ENCODE measurements at places on chromosomes 3 and 15. TPM values are rescaled to one million over a fixed set of nuclear protein-coding genes. Genes with fewer than 3 reads are reported as not detected.
A peak's percentile ranks its signal among the peaks of the same experiment; 100 is the strongest.

- DNase-seq, result no peak
Observed at GRCh38 chr3:46468753-46469600, 4.3 kb upstream of the LTF start.

DNA sequence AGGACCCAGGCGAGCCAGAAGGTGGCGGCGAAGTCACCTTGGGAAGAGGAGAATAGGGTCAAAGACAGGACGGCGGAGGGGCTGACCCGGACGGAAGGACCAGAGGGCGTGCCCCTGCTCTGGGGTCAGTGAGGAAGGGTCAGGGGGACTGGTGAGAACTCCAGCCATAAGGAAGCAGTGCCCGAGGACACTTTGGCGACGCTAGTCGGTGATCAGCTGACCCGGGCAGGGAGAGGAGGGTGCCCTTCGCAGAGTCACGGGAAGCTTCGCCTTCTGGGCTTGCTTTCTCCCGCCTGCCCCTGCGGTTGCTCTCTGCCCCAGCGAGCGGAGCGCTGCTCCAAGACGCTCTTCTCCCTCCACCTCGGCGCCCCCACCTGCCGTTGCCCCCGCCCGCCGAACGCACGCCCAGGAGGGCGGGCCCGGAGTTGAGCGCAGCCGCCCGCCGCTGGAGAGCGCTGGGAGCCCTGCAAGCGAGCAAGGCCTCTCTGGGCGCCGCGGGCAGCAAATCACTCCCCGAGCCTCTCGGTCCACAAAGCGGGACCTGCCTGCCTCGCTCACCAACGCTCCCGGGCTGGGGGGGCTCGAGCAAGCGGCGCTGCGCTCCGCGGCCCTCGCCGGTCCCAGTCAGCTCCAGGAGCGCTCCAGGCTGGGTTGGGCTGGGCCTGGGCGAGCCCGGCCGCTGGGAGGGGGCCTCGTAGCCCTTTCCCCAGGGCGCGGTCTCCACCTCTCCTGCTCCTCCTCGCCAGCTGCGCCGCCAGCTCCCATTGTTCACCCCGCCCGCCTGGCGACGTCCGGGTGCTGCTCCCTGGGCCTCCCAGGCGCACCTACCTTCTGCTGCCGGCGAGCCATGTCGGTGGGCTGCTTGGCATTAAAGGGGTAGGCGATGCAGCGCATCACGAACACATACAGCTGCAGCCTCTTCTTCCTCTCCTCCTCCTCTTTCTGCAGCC, 1.2 kb downstream of the CADPS start:
- no peak for DNase-seq

GRCh38 chr15:26983822-26984221, 12.8 kb downstream of the GABRG3 start:
- DNase-seq, result no peak

DNA sequence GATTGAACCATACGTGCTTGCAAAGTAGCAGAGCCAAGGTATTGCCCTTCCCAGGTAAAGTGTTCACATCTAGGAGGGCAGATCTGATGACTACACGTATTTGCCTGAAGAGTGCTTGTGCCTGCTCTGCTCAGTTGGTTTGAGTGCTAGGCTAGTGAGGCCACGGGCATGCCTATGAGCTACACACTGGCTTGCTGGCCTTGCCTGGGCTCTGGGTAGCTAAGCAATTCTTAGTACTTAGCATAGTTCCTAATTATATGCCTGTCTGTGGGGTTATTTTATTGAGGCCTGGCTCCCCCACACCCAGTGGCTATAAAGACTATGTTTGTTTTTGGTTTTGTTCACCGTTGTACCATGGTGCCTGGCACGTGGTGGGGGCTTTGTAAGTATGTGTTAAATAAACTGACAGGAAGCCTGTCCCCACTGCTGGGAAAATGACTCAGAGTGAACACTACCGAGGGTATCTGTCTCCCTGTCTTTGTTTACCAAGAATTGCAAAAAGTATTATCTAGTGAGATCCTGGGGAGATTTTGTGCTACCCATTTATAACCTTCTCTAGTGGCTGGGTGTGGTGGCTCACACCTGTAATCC, 72.1 kb upstream of the ETV5 start:
- no peak for DNase-seq

DNA sequence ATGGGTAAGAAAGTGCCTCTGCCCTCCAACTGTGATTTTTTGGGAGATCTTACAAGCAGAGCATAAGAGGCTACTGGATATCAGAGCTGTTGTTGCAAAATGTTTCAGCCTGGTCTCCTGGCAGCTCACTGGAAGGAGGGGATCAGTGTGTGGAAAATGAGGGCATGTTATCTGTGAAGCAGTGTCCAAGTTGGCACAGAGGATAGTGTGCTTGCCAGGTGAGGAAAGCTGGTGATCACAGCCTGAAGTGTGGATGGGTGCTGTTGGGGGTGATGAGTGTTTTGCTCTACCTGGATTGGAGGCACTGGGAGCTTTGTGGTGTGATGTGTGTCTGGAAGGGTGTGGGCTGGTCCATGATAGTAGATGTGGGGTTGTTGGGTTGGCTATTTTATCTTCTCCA, 69.3 kb downstream of the MCTP2 start:
- DNase-seq, result no peak

- no peak for DNase-seq
Observed at GRCh38 chr3:54955496-54955895, 27.6 kb upstream of the LRTM1 start.

DNA sequence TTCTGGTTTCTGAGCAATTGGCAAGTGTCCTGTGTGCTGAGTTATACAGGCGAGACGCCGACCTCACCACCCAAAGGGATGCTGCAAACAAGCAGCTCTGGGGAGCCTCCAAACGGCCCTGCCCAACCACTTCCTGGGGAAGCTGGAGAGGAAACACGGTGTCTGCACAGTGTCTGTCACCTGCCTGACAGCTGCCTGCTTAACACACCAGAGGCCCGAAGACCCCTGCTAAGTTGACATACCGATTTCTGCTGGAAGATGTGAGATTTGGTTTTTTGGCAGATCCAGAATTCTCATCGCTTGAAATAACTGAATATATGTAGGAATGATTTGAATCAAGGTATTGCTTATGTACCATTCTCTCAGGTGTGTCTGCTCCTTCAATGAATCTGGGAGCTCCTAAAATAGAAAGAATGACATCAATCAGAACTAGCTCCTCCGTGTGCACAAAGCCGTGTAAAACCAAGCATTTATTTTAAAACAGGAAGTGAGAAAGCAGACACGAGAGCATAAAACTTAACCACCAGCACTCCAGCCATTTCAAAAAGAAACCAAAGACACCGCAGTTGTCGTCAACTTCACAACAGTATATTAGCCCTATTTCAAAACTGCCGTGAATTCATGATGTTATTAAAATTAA, 27.2 kb downstream of the LRRC2 start:
- peak; percentile 77 for DNase-seq

DNA sequence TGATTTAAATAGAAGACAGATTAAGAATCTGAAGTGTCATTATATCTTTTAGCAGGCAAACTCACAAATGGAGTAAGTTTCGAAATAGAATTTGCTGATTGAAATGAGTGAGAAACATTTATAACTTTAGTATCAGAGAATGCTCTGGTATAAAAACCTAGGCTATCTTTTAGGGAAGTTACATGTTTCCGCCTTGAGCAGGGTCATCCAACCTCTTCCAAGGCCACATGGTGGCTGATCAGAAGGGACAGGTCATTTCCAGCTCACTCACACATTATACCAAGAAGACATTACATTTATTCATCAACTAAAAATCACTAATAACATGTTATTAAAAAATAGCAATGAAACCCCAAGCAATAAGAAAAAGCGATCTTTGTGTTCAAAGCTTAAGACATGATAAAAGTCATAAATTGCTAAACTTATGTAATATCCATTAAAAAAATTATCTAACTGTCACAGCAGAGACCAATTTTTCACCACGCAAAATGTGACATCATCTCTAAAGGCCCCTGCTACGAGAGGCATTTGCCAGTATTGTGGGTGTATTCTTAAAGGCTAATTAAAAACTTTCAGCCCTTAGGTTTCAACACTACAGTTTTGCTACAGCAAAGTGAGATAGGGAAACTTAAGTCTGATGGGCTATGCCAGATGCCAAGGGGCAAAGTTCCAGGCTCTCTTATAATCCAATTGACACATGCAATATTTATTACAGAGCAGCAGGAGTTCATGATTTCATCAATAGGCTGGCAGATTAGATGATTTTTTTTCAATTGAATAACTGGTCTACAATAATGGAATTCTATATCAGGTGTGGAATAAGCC, 240.4 kb upstream of the TBL1XR1 start:
- DNase-seq, result no peak

DNA sequence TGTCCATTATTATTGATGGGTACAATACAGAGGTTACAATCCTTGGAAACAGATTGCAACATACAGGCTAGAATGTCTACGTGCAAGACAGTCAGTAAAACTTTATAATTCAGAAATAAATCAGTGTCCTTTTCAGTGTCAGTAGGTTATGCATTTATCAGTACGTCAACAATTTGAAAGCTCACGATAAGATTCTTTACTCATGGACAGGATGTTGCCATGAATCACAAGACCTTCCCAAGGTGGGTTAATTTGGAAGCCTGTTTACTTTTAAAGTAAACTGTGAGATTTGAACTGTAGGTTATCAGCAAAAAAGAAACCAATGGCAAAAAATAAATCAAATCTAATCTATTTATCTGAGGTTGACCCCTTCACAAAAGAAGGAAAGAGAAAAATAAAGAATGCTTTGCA, 243.9 kb upstream of the AGTR1 start:
- DNase-seq, result no peak

- no peak for DNase-seq
Observed at GRCh38 chr3:27675287-27675686, 46.8 kb downstream of the EOMES start.

DNA sequence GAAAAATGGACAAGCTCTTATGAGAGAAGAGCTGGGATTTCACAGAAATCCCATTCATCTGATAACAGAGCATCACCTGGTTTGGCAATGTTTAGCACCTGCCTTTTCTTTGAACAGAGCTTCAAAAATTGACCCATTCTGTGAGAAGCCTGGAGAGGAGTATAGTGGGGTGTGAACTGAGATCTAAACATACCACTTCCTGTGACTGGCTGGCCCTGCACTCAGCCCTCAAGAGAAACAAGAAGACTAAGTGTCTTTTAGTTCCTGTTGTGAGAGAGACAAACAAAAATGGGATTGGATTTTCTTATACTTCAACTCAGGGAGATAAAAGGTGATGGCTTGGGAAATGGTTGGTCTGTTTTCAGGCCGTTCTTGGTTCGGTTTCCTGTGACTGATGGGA, 1060.2 kb downstream of the ROBO1 start:
- peak; percentile 57 for DNase-seq

DNA sequence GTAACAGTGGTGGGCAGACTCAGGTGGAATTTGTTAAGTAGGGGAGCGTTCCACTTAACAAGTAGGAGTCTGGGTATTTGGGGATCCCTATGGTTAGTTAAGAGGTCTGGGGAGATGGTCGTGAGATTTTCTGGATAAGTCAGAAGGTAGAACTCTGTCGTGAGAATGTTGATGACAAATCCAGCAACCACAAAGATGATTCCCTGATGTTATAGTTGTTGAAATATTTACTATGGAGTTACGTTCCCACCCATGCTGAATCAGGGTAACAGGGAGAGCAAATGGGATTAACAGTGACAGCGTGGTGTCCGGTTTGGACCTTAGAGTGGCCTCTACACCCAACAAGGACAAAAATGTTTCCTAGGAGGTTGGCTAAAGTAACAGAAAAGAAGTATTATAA, 110.8 kb downstream of the MFSD1 start:
- DNase-seq, result no peak

DNA sequence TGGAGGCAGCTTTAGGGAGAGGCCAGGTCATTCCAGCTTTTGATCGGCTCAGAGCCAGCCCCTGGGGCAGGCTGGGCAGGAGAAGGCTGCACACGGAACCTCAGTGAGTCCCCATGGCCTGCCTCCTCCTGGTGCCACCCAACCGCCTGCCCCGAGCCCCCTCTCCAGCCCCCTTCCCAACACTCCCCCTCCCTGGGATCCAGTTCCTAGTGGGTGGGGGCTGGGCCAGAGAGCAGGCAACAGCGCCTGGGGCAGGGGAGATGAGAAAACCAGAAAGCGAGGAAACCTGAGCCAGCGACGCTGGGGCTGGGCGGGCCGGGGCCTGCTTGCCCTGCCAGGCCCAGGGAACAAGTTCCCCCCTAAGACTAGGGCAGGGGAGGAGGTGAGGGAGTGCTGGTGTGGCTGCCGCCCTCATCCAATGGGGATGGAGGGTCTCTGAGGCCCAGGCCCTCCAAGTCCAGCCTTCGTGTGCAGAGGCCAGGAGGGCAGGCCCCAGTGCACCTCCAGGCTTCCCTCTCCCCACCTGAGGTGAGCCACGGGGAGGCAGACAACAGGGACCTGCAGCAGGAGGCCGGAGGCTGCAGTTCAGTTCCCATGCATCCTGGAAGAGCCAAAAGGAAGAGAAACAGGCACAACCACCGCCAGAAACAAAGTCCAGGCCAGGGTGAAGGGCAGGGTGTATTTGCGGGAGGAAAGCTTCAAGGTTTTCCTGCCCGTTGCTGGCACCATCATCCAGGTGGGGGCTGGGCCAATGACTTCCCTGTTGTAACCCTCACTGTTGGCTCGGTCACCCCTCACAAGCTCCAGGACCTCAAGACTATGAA, 4.0 kb upstream of the SEMA3F start:
- DNase-seq, result no peak

- no peak for DNase-seq
Observed at GRCh38 chr15:99508311-99508645, 57.5 kb upstream of the MEF2A start.

GRCh38 chr15:50183112-50183794, 1.3 kb downstream of the SLC27A2 start:
- peak; percentile 8 for DNase-seq

DNA sequence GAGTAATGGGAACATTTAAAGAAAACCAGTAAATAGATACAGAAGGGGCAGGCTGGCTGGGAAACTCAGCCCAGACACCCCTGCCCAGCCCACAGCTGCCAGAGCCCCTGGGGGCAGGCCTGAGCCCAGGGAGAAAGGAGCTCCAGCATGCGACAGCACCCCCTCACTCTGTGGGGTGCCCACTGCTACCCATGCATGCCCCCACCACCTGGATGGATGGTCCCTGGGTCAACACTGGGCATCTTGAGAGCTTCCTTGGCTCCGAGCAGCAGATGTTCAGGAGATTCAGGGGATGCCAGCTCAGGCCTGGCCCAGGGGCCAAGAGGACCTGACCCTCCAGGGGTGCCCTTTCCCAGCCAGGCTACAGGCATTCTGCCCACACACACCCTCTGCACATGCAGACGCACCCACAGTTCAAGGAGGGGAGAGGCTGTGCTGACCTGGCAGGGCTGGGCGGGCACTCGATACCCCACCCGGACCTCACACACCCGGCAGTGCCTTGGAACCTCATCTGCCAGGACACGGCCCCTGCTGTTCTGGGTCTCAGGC, 31.5 kb downstream of the PTH1R start:
- DNase-seq, result no peak

- DNase-seq, result no peak
Observed at GRCh38 chr15:43266834-43267233, at the start of gene TGM5. Gene TGM5 (minus strand): TSS chr15:43266928. CDS start chr15:43266849, 79 bp downstream.

The FAM240A gene
- 0.05 TPM for total RNA-seq

The LRTM1 gene
- 0.47 TPM for total RNA-seq

The ASTE1 gene
- total RNA-seq, result 13.3 TPM

The ADPRH gene
- 2.5 TPM for total RNA-seq

The ISY1 gene
- 32.6 TPM for total RNA-seq

The ITPKA gene
- 0.24 TPM for total RNA-seq
